ENCODE measurements at places on chromosomes 4 and X.
A peak's percentile ranks its signal among the peaks of the same experiment; 100 is the strongest.

GRCh38 chr4:177569434-177569833, 127.2 kb upstream of the AGA start:
- no peak for DNase-seq

GRCh38 chrX:19213610-19214152, 91.4 kb upstream of the ADGRG2 start:
- no peak for DNase-seq

DNA sequence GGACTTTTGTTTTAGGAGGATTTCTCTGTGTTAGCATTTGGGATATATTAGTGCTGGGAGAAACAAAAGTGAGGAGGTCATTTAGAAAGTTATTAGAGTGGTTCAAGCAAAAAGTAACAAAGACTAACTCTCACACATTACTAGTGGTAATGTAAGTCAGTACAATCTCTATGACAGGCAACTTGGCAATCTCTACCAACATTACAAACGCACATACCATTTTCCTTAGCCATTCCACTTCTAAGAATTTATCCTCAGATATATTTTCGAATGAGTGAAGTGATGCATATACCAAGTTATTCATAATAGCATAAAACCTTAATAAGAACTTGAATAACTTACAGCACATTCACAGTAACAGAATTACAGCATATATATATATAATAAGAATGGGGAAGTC, 146.2 kb downstream of the PRSS12 start:
- DNase-seq, result no peak

- peak; percentile 14 for DNase-seq
Measured at GRCh38 chr4:2289955-2290333, 28.0 kb upstream of the MXD4 start.

DNA sequence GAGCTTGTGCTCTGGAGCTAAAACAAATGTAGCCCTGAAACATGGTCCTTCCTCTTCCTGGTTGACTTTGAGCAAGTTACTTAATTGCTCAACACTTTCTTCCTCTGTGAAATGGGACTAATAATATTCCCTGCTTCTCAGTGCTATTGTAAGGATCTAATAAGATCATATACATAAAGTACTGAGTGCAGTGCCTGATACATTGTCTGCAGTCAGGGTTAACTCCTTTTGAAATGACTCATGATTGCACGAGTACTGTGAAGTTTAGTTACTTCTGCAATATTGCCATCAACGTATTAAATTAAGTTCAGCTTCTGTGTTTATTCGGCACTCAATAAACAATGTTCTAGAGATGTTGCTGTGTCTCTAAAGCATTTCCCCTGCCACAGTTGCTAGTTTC, 91.8 kb upstream of the HPRT1 start:
- no peak for DNase-seq

- no peak for DNase-seq
Measured at GRCh38 chrX:20517565-20517964, 250.9 kb upstream of the RPS6KA3 start.

GRCh38 chr4:84931274-84931673, 35.2 kb downstream of the WDFY3 start:
- no peak for DNase-seq

GRCh38 chrX:71170660-71171059, 26.0 kb downstream of the NLGN3 start:
- DNase-seq, result no peak

GRCh38 chr4:166252487-166253402, 379.7 kb downstream of the TLL1 start:
- no peak for DNase-seq

- no peak for DNase-seq
Measured at GRCh38 chr4:173513651-173514050, 16.4 kb downstream of the HAND2 start.

- DNase-seq, result no peak
Measured at GRCh38 chr4:98688411-98689290, 30.2 kb upstream of the TSPAN5 start.
